Nucleus accumbens (tissue), 56 donors: ENCODE measurements at places on chromosomes 1 and 21.

DNA sequence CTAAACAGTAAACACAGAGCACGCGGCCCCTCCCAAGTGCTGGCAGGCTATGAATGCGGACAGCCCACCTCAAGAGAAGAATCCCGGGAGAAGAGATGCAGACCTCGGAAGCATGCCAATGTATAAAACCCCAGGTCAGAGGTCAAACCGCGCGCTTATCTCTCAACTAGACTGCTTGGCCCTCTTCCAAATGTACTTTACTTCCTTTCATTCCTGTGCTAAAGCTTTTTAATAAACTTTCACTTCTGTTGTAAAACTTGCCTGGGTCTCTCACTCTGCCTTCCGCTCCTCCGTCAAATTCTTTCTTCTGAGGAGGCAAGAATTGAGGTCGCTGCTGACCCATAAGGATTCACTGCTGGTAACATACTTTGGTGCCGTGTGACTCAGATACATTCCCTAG, 216.0 kb downstream of the S1PR1 start:
- no peak for DNase-seq

DNA sequence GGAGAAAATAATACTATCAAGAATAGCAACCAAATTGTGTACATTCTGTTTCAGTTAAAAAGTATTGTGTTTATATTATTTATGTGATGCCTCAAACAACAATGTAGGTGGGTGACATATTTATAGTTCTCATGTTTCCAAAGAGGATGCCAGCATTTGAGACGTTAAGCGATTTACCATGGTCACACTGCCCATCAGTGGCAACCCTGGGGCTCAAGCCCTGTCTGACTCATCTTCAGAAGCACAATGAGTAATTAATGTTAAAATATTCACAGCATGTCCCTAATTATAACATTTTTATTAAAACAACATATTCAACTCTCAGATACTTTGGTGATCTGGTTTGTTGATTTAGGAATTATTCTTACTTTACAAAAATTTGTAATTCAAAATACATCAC, 409.4 kb downstream of the BRINP3 start:
- no peak for DNase-seq

DNA sequence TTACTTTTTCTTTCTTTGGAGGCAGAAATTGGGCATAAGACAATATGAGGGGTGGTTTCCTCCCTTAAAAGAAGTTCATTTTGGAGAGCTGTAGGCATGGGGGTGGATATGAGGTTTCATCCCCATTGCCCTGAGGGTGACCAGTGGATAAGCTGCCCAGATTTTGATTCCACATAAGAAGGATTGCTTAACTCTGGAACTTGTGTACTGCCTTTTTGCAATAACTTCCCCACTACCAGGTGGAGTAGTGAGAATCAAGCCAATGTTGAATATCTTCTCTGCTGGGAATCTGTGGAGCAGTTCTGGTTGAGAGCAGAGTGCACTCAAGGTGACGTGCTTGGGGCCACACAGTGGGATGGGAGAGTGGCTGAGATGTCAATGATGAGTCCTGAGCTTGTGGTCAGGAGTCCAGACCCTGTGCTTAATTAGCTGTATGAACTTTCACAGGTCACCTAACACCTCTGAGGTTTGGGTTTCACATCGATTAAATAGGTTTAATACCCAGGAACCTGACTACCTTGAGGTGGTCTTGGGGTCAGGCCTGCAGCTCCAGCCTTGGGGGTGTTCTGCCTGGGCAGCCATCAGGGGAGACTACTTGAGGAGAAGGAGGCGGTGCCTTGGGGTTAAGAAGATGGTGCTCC, 152.9 kb downstream of the FCRL5 start:
- DNase-seq = no peak

DNA sequence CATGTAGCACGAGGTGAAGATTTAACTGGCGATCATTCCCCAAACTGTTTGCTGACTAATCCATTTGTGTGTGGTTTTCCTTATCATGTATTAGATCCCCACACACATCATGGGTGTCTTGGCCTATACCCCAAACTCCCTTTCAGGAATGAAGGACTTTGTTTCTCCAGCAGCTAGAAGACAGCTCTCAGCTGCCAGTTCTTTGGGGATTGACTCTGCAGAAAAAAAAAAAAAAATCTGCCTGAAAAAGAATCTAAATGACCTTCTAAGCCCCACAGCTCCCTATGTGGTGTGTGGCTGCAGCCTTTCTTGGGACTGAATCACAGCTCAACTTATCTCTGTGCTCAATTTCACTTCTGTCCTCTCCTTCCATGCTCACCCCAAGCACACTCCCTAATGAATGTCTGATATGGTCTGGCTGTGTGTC, 256.3 kb upstream of the DUSP10 start:
- no peak for DNase-seq

DNA sequence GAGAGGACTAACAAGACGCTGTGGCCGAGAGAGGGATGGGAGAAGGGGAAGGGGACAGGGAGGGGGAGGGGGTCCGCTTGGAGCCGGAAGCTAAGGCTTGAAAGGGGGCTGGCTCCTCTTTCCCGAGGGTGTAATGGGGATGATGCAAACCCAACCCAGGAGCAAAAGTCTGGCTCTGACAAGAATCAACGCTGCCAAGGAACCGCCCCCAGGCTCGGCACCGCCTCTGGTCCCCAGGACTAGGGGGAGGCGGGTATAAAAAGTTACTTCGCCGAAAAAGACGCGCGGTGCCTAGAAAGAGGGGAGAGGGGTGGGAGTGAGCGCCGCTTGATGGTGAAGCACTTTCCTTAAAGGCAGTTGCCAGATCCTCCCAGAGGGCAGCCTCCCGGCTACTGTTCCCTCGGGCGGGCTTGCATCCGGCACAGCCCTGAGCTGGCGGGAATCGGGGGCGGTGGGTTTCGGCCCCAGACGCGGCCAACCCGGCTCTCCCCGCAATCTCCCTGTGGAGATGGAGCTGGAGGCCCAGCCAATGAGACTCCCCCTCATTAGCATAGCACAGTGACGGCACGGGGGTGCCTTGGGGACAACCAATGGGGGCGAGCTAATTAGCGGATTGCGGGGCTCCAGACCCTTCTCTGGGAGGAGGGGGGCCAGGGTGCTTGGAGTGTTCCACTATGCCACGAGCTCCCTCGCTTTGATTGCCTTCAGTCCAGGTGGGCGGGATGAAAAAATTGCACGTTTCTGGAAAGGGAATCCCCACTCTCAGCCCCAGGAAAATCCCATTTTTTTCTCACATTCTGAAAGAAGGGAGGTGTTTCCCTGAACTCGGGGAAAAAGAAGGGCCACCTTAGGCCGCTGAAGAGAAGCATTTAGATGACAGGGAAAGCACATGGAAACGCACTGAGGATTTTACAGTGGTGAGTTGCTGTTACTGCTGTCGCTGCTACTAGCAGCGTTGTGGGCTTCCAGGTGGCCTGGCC, at the start of gene KCNT2:
Gene KCNT2, minus strand, starts transcription at position 51 of the 980 bp plus-strand sequence. CDS start 131 bp downstream, outside the sequence.
- DNase-seq = no peak

- DNase-seq = no peak
Measured at GRCh38 chr1:34342334-34342733, 165.6 kb downstream of the C1orf94 start.

GRCh38 chr1:79848316-79848715, 841.8 kb upstream of the ADGRL4 start:
- no peak for DNase-seq

GRCh38 chr1:26922431-26922729, 837 bp downstream of the NUDC start:
- DNase-seq = no peak
